ENCODE measurements at places on chromosomes 2 and 18.

GRCh38 chr2:226943862-226944620 lies 108.2 kb downstream of the RHBDD1 start:
- DNase-seq = no peak

DNA sequence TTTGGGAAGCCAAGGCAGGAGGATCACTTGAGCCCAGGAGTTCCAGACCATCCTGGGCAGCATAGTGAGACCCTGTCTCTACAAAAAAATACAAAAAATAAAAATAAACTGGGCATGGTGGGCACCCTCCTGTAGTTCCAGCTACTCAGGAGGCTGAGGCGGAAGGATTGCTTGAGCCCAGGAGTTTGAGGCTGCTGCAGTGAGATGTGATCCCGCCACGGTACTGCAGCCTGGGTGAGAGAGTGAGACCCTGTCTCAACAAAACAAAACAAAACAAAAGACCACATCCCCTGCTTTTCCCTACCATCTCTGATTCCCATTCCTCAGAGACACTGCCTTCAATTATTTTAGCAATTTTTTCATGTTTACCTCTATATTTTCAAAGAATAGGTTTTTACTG lies 3.9 kb upstream of the RNF103 start:
- no peak for DNase-seq

DNA sequence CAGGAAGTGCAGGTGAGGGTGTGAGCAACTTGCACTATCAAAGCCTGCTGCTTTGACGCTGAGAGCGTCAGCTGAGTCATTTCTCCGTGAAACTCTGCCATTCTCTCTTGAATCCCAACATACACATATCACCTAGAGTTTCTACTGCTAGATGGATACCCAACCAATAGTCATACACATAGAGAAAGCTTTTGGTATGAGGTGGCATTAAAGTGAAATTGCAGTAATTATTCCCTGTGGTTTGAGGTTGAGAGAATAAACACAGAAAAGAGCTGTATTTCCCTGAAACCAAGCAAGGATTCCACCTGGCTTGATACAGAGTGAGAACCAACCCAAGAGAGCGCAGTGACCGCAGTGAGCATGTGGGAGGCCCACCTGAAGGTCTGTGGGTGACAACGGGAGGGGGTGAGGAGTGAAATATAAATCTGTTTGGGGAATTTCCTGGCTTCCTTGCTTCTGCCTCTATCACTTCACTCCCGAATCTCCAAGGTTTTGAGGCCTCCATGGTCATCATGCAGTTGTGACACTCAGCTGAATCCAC lies 28.8 kb upstream of the TMEM18 start:
- no peak for DNase-seq

GRCh38 chr18:78622251-78622906 lies 357.2 kb upstream of the SALL3 start:
- DNase-seq = no peak

DNA sequence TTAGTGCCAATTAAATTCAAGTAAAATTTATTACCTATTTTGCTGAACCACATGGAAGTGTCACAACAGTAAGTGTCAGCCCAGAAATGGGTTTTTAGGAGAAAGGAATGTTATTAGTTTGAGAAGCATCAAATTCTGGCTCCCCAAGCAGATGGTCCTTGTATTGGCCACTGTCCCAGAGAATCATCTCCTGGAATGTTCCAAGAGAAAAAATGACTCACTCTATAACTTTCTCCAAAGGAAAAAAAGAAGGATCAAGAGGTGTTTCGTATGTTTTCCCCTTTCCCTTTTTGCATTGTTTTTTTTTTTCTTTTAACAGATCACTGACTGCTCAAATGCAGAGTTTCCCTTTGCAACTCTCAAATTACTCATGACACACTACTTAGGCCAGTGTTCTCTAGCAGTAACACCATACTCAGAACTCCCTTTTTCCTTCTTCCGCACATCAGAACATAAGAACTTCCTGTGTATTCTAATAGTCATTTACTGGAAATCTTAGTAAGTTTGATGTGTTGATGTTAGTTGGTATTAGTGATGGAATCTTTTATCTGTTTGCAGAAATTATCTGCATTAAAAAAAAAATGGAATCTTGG lies 390.3 kb downstream of the GPD2 start:
- no peak for DNase-seq

DNA sequence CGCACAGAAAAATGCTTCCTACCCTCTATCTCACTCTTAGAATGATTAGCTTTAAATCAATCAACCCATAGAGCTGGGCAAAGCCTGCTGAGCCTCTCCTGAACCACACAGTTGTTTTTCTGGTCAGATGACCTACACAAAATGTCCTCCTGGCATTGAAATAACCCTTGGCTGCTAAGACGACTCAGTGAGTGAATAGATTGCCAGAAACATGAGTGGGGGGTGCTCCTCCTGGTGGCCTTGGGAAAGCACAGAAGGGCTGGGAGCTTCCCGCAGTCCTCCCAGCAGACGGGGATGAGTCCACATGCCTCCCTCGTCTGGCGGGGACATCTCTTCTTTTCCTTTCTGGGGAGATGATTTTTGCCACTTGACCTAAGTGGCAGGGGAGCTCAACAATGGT lies 14.9 kb downstream of the MAL start:
- peak; percentile 18 for DNase-seq

DNA sequence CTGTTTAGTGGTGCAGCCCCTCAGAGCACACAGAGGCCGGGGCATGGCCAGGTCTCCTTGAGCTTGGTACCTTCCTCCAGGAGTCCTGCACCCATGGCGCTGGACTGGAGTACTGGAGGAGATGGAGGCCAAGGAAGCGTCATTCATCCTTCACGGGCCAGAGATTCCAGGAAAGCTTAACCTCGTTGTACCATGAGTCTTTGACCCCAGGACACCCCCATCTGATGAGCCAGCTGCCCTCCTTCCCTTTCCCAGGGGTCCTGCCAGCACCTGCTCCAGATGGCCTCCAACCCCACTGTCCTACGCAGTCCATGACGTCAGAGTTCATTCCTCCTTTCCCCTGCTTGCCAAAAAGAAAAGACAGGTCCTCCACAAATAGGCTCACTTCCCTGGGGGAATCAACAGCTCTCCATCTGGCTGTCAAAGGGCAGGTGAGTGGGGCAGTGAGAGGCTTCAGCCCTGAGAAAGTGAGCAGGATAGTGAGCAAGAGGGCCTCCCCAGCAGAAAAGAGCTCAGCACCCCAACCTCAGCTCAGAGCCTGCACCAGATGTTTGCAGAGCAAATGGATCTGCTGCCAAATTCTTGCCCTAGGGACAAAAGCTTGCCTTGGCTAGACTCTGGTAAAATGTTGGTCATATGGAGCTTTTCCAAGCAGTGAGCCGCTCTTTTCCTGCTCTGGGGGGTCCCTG lies 4.5 kb upstream of the NPPC start:
- DNase-seq = no peak

GRCh38 chr2:198448789-198449188 lies 644.4 kb downstream of the PLCL1 start:
- no peak for DNase-seq

- no peak for DNase-seq
These were observed 32.7 kb downstream of the QPCT start for GRCh38 chr2:37377187-37377532.

DNA sequence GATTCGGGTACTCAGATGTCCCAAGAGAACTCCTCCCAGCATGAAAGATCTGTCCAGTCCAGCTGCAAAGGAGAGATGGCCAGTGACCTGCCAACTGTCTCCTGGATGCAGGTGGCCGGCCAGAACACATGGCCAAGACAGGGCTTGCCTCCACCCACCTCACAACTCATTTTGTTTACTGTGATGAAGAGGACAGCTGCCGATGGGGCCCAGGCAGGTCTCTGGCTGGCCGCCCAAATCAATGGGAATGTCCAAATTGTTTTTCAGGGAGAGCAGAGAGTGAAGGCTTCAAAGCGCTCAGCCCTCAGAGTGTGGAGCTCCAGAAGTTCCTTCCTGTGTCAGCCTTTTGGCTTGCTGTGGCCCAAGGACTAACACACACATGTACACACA lies 41.9 kb downstream of the FOSL2 start:
- no peak for DNase-seq

GRCh38 chr2:100148883-100149282 lies 6.5 kb upstream of the AFF3 start:
- DNase-seq = no peak

GRCh38 chr18:53114441-53114840 lies 774.4 kb downstream of the DCC start:
- no peak for DNase-seq

GRCh38 chr2:28683100-28683706 lies 68.4 kb upstream of the PPP1CB start:
- DNase-seq = no peak

DNA sequence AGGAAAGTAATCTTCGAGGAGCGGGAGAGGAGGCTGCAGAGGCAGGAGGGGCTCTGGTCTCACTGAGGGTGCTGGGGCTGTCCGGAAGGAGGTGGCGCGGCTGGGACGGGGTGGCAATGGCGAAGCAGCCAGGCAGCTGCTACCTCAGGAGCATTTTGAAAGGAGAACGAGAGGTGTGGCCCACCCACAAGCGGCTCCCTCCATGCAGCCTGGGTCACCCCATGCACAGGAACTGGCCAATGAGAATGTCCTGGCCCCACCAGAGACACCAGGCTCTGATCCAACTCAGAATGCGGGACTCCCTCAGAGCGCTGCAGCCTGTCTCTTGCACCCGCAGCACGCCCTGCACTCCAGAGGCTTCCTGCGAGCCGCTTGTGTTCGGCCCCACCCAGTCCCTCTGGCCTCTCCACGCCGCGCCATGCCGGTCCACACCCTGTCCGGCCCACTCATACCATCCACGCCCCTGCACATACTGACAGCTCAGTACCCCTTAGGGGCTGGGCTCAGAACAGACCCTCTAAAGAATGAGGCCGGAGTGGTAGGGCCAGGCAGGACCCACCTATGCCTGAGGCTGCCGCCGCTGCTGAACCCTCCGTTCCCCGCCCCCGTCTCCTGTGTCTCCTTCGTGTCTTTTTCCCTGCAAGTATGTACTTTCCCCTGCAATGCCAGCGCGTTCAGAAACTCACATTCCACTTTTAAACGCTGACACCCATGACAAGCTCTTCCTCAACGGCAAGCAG lies 6.4 kb upstream of the BOK start:
- DNase-seq = no peak

GRCh38 chr18:47204908-47205522 lies 28.9 kb upstream of the IER3IP1 start:
- peak; percentile 53 for DNase-seq

GRCh38 chr18:59505356-59505755 lies 146.3 kb upstream of the LMAN1 start:
- DNase-seq = no peak

DNA sequence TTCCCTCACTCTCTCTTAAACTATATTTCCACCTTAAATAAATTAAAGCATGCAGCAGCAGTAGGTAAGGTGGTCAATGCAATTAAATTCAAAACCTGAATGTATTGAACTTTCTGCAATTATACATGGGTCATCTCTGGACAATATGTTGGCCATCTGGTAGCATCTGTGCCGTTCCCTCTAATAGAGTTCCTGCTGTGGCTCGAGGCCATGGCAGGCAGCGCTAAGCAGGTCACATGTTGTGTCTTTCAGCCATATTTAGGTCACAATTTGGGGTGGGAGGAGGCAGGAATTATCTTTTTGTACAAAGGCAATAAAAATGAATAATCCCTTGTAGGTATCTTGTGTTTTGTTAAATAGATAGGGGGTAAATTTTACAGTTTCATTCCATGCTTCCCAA lies 676.2 kb downstream of the ZEB2 start:
- DNase-seq = no peak

DNA sequence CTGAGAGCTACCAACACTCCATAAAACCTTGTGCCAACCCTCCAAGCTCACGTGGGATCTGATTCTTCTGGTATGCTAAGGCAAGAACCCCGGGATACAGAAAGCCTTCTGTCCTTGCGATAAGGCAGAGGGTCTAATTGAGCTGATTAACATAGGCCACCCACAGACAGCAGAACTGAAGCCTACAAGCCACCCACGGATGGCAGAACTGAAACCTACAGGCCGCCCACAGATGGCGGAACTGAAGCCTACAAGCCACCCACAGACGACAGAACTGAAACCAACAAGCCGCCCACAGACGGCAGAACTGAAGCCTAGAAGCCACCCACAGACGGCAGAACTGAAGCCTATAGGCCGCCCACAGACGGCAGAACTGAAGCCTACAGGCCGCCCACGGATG lies 216.3 kb downstream of the SNTG2 start:
- no peak for DNase-seq

DNA sequence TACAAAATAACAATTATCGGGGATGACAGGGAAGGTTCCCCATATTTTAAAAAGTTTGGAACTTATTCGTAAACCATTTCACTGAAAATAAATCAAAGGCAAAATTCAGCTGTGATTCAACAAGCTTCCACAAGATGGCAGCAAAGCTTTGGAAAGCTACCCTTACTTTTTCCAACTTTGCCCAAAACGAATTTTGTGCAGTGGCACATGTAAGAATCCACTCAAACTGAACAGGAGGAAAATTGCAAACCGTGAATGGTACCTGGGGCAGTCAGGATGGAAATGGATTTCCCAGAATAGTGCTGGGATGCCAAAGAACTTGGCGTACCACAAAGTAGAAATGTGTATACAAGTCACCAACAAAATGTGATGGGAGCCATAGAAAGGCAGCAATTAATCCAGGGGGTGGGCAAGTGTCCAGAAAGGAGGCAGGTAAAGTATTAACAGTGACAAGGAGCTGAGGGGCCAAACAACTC lies 10.7 kb downstream of the RPL31 start:
- peak; percentile 53 for DNase-seq

- no peak for DNase-seq
These were observed 49.3 kb downstream of the DNMT3A start for GRCh38 chr2:25292408-25292807.

DNA sequence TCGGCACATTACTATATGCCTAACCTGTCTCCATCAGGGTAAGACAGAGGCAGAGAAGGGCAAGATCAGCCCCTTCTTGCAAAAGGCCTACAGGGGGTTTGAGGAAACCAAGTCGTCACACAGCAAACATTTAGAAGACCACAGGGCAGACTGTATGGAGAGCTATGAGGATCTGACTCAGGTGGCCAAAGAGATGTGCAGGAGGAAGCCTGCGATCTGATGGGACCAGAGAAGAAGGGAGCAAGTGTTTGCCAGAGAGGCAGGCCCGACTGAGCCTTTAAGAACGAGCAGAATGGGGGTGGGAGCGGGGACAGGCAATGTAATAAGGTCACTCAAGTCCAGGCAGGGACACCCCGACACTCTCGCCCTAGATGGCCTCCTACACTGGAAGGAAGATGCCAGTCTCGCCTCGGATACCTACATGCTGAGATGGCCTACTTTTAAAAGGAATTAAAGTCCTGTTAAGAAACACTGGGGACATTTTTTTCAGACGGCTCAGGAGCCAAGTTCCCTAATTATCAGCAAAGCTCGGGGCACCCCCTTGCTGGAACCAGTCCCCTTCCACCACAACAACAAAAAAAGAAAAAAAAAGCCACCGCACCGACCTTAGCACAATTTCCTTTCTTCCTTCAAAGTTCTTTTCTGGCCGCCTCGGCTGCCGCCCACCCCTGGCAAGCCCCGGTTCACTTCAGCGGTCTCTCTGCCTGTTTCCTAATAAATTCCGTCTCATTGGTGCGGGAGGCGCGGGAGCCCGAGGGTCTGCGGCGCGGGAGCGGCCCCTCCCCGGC lies 1.5 kb downstream of the SFXN5 start:
- DNase-seq = no peak

DNA sequence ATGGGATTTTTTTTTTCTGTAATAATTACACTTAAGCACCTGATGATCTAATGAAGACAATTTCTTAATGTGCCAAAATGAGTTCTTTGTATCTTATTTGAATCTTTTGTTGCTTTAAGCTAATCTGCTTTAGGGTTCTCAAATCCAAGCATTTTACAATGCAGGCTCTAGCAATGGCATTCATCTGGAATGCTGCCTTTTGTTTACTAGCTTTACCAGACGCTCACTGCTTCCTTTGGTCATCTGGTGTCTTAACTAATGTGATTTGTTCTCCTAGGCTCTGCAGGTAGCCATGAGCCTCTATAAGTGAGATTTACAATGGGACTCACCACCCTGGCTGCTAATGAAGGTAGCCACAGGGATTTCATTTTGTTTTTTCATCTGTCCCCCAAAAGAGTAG lies 100.3 kb downstream of the GREB1L start:
- no peak for DNase-seq

Data from activated naive CD4-positive, alpha-beta T cell treated with anti-CD3 and anti-CD28 coated beads, Interleukin-2, amount 10 ng/mL, durations not matched to agents 7 days and 5 days (primary cell).